Activated T-helper 17 cell treated with anti-CD3 and anti-CD28 coated beads, Interleukin-2, amount 50 U/mL, for 72 hours (primary cell): ENCODE measurements at places on chromosomes 5 and 9. TPM values are rescaled to one million over a fixed set of nuclear protein-coding genes. Genes with fewer than 3 reads are reported as not detected.

- no peak for ATAC-seq
Measured at GRCh38 chr5:159211729-159212174, 2.4 kb upstream of the RNF145 start.

GRCh38 chr5:176629853-176630680 is at the start of the genes EIF4E1B and SNCB:
EIF4E1B (plus strand) TSS chr5:176630675; CDS start chr5:176642788, 12,113 bp downstream.
SNCB (minus strand) TSS chr5:176630534; CDS start chr5:176629654, 880 bp downstream.
- peak; percentile 84 for ATAC-seq

DNA sequence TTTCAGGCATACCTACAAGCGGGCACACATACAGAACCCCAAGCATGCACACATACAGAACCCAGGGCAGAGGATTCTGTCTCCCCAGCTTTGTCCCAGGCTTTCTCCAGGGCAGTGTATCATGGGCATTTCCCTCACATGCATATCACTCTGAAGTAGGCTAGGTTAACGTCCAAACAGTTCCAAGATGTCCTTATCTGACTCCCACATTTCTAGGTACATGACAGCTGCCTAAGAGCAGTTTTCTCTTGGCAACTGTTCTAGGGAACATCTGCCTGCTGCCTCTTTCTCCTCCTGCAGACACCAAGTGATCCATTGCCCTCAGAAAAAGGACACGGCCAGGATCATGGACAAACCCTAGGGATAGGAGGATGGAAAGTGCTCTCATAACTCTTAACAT is 84.9 kb upstream of the NR3C1 start:
- no peak for ATAC-seq

- no peak for ATAC-seq
Measured at GRCh38 chr5:72835633-72836032, 19.2 kb downstream of the TNPO1 start.

DNA sequence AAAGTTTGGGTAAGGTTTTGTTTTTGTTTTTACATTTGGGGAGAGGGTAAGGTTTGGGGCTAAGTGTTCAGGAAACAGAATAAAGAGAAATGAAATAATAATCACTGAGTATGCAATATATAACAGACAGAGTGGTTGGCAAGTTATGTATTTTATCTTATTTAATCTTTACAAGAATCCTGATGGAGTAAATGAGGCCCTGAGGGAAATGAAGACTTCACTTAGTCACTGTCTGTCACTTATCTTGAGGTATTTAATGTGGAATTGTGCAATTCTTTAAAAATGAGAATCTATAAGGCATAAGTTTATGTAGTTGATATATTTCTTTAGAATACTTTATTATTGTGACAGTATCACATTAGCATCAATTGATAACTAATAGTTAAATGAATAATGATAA is 48.1 kb downstream of the TEK start:
- no peak for ATAC-seq

DNA sequence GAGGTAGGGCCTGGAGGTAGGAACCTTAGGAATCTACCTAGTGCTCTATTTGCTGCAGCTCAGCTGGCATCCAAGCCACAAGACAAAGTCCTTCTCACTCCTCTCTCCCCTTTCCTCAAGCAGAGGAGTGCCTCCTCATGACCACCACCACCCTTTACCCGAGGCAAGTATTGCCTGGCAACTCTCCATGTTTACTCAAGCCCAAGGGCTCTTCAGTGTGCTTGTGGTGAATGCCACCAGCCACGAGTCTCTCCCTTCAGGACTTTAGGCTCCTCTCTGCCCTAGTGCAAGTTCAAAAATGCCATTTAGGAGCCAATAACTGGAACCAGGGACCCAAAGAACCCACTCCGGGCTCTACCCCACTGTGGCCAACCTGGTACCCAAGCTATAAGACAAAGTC is 514.5 kb upstream of the RGMB start:
- no peak for ATAC-seq

DNA sequence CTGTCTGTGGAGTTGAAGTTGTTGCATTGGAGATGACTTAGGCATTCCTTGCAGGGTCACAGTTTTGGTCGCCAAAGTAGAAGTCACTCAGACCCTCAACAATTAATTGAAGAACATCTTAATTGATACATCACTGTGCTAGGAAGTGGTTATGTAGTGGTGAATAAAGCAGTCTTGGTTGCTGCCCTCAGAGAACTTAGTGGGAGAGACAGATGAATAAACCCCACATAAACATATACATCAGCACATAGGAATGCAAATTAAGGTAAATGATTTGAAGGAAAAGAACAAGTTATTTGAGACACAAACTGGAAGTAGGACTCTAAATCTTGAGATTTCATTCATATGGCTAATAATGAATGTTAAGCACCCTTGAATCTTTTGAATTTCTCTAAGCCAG is 25.7 kb downstream of the FAM174A start:
- ATAC-seq = no peak

- no peak for ATAC-seq
Measured at GRCh38 chr5:73295447-73295846, 122.5 kb downstream of the TMEM174 start.

DNA sequence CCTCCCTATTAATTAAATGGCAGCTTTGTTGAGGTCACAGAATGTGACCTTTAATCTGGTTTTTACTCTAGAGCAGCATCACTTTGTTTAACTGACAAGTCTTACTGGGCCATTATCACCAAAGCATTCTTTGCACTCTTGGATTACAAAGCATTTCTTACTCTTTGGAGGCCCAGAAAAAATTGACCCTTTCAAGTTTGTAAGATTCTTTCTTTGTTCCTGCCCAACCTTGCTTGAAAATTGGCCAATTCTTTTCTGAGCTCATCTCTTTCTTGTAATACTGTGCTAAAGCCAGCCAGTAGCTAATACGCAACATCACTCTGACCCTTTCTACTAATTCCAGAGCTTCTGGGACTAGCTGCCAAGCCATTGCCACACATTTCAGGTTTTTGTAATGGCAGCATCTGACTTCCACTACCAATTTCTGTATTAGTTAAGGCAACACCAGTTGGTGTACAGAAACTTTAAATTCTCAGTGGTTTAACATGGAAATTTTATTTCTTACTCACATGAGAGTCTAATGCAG is 131.6 kb downstream of the PRDM6 start:
- no peak for ATAC-seq

GRCh38 chr9:92608241-92608908 is 61.6 kb downstream of the IPPK start:
- no peak for ATAC-seq

- no peak for ATAC-seq
Measured at GRCh38 chr9:130316430-130316829, 50.9 kb downstream of the HMCN2 start.

GRCh38 chr5:39369123-39369815 is 5.0 kb upstream of the C9 start:
- ATAC-seq = no peak

DNA sequence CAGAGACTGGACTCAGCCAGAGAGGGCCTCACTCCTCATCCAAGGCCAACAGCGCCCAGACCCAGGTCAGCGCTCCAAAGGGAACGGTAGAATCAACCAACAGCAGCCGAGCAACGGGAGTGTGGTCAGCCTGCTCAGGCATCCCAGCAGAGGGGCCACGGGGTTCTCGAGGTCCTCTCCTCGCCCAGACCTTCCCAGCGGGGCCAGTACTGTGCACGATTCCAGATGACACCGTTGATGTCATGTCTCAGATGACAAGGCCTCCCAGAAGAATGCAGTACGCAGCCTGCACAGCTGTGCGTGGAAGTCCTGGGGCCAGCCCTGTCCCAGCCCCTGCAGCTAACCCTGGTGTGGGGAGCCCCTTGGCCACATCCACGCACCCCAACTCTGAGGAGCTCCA is 141.0 kb upstream of the PPP1R26 start:
- no peak for ATAC-seq

The AQP7 gene
- 0.42 TPM for total RNA-seq
